ENCODE measurements at places on chromosomes 3 and 15.

DNA sequence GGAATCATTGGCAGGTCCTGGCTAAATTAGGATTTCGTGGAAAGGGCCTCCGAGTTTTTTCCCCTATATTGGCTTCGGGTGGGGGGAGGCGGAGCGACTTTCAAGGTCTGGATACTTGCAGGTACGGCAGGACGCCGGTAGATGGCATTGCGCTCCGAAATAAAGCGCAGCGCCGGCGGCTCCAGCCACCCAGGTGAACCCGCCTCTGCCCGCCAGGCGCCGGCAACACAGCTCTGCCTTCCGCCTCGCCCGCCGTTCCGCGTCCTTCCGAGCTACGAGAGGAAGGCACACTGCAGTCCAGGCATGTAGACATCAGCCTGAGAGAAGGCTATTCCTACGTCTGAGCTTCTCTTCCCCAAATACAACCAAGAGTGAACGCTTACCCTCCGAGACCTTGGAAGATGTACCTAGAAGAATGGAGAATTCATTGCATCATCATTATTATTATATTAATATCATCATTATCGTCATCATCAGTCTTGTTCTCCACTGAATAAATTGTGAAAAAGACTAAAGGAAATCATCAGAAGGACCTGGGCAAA, 514.1 kb downstream of the MECOM start:
- DNase-seq = peak; percentile 19

- no peak for DNase-seq
Observed at GRCh38 chr3:44100298-44100695, 141.4 kb upstream of the TOPAZ1 start.

- DNase-seq = no peak
Observed at GRCh38 chr3:127165694-127166485, 27.0 kb upstream of the PRR23E start.

GRCh38 chr3:50572801-50573371, 3.6 kb downstream of the HEMK1 start:
- no peak for DNase-seq

DNA sequence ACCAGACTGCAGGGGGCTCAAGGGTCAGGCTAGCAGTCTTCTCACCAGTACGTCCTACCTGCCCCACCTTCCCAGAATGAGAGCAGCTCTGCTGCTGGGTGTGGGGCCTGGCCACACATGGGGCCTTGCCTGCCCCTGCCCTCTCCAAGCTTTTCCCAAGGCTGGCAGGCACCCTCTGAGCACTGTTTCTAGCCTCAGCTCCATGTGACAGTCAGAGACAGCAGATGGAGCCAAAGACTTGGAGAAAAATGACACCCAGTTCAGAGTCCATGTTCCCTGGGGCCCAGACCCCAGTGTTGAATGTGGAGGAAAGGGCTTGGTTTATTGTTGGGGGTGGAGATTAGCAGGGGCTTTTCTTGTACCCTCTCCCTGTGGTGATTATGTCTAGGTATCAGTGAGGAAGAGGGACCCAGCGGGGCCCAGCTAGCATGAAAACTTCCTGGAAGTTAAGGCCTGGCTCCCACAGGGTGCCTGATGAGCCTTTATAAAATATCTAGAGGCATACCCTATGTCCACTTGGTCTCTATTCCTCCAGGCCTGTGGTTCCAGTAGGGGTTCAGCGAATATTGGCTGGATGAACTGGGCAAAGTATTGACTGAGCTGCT, 153.8 kb downstream of the EEFSEC start:
- DNase-seq = peak; percentile 7

DNA sequence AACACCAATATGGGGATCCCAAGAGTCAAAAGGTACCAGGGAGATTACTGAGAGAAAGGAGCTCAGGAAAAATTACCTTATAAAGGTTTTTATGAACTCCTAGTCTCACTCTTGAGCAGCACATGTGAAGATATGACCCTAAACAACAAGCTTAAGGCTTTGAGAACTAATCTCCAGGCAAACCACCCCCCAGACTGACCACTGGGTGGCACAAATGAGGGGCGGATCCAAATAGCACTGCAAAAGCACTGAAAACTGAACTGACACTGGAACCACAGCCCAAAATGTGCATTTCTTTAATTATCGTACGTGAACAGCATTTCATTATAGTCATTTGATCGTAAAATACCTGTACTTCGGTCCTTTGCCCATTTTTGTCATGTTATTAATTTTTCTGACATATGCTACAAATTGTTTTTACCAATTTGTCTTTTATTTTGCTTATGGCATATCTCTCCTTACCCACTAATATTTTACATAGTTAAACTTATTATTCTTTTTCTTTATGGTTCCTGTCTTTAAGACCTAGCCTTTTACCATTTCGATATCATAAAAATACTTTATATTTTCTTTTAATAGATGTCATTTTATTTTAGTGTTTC, 31.5 kb upstream of the TFDP2 start:
- no peak for DNase-seq

DNA sequence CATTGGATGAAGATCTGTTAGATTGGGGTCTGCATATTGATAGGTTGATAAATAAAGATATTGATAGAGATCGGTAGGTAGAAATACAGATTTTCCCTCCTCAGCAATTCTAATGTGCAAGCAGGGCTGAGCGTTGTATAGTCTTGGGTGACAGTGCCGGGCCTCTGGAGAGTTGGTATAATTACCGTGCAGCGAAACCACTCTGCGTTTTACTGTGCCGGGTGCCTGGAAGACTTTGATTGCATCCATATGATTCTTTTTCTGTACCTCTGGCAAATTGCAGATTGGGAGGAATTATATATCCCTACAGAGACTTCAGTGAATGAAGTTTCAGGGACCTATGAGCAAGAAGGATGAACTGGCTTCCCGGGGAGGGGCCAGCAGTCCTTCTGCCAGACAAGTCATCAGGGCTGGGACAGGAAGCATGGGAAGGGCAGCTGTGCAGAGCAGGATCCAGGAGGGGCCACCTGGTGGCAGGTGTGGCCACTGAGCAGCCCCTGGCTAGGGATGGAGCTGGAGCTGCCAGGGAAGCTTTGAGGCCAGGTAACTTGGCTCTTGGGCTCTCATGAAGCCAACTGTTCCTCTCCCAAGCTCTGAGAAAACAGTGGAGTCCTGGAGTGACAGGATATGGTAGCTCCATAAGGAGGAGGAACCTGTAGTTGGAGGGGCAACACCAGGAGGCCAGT, 132.5 kb downstream of the APBA2 start:
- no peak for DNase-seq

DNA sequence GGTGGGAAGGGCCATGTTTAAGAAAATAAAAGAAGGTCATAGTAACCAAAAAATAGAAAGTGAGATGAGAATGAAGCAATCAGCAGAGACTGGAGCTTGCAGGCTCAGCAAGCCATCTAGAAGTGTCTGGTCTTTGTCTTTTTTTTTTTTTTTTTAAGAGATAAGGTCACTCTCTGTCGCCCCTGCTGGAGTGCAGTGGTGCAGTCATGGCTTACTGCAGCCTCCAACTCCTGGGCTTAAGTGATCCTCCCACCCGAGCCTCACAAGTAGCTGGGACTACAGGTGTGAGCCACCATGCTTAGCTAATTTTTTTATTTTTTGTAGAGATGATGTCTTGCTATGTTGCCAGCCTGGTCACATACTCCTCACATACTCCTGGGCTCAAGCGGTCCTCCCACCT, 36.2 kb downstream of the GXYLT2 start:
- no peak for DNase-seq

DNA sequence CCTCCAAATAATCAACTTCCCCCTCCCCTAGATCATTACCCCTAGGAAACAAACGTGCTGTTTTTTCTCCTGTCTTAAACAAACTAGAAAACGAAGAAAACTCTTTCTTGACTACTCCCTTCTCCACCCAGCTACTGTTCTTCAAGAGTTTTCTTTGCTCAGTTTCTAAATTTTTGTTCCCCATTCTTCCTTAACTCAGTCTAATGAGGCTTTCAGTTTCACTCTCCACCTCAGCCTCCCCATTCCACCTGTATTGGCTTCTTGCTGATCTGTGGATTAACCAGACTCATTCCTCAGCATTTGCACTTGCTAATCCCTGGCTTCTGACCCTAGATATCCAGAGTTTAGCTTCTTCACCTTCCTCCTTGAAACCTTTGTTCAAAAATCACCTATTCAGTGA, 26.8 kb downstream of the SERPINI1 start:
- DNase-seq = no peak

DNA sequence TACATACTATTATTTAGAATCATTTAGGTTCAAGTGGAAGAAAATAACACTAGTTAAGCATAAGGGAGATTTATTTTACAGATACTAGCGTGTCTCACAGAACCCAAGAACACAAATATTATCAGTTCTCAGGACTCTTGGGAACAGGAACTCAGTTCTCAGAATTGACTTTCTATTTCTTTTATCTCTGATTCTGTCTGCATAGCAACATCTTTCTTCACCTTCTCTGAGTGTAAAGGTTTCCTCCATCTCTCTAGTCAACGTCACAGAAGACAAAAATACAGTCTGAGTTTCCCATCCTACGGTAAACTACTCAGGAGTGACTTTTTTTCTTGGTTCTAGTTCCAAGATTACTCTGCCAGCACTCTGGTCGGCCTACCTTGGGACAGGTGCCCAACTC, 220.0 kb downstream of the SV2B start:
- DNase-seq = no peak

DNA sequence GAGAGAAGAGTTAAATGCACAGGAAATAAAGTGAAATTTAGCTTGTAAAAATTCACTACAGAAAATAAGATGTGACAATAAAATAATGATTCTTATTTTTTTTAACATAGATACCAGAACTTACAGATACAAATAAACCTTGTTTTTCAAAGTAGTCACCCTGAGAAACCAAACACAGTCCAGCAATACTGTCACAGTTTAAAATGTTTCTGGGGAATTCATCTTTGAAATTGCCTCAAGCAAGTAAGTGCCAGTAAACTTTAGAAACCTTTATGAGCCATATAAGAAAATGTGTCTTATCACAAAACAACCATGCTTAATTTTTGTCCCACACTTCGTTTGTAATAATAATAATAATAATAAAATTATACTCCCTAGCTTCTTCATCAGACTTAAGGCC, 19.9 kb downstream of the SHOX2 start:
- DNase-seq = no peak

DNA sequence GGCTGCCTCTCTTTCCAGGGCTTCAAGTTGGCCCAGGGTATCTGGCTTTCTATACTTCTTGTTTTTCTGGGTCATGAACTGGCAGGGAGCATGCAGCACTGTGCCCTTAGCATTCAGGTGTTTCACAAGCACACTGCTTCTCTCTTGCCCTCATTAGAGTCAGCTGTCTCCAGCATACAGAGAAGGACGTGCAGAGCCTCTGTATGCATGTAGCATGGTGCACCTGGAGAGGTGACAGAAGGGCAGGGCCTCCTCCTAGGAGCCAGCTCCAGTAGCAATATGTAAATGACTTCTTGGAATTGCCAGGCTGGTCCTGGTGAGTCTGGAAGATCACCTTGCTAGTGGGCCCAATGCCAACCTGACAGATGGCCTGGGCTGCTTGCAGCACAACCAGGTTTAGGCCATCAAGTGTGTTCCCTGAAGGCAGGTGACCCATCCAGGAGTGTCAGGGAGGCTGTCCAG, 44.8 kb upstream of the ATP2C1 start:
- no peak for DNase-seq

- DNase-seq = no peak
Observed at GRCh38 chr3:55746808-55747413, 259.8 kb upstream of the WNT5A start.

GRCh38 chr3:147409143-147410115, at the start of gene ZIC1:
Gene ZIC1 (plus strand): TSS chr3:147409365. CDS start chr3:147410113, 748 bp downstream.
- no peak for DNase-seq

DNA sequence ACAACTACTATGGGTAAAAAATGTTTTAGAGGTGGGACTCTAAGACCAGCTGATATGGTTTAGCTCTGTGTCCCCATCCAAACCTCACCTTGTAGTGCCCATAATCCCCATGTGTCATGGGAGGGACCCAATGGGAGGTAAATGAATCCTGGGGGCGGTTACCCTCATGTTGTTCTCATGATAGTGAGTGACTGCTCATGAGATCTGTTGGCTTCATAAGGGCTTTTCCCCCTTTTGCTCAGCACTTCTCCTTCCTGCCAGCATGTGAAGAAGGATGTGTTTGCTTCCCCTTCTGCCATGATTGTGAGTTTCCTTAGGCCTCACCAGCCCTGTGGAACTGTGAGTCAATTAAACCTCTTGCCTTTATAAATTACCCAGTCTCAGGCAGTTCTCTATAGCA, 45.7 kb downstream of the FAM98B start:
- DNase-seq = no peak

GRCh38 chr15:95409626-95410310, 920.7 kb upstream of the NR2F2 start:
- DNase-seq = no peak

DNA sequence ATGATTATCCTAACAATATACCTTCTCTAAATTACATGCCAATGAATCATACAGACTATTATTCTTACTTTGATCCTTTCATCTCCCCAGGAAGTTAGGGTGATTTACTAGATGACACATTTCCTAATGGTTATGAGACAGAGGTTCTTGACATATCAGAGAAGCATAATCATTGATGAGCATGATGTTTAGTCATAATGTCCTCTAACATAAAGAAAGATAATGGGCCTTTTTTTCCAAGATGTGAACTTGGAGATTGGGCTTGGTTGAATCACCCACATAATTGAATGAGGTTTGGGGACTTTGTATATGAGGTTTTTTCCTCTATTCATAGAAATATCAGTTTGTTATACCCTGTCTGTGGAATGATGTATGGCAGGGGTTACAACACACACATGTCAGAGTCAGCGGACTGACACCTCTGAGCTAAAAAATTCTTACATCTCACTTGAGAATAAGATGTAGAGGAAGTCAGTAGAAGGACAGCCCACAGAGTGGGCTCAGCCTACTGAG, 69.7 kb upstream of the DCBLD2 start:
- no peak for DNase-seq

GRCh38 chr3:96959901-96960641, 145.7 kb downstream of the EPHA6 start:
- DNase-seq = no peak

GRCh38 chr15:53312707-53313106, 446.8 kb downstream of the WDR72 start:
- no peak for DNase-seq

- peak; percentile 64 for DNase-seq
Observed at GRCh38 chr15:29268706-29269484, 727 bp downstream of the NSMCE3 start.

DNA sequence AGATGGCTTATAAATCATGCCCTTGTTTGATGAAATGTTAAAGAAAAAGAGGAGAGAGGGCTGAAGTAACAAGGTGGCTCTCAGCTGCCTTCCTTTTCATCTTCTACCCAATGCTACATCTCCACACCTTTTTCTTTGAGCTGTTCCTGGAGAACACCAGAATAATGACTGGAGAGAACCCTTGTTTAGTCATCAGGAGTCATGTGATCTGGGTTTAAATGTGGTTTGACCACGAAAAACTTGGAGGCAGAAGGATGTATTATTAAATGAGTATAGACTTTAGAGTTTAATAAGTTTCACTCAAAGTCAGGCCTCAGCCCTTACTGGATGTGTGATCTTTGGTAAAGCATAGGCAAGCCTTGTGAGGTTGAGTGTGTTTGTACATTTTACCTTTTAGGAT, 230.3 kb upstream of the TBL1XR1 start:
- no peak for DNase-seq

GRCh38 chr3:194054016-194054415, 81.9 kb upstream of the HES1 start:
- no peak for DNase-seq

Data from central memory CD8-positive, alpha-beta T cell (primary cell).